ENCODE measurements at places on chromosomes 13 and 19.

- no peak for DNase-seq
Measured at GRCh38 chr19:9903336-9903735, 33.0 kb downstream of the OLFM2 start.

DNA sequence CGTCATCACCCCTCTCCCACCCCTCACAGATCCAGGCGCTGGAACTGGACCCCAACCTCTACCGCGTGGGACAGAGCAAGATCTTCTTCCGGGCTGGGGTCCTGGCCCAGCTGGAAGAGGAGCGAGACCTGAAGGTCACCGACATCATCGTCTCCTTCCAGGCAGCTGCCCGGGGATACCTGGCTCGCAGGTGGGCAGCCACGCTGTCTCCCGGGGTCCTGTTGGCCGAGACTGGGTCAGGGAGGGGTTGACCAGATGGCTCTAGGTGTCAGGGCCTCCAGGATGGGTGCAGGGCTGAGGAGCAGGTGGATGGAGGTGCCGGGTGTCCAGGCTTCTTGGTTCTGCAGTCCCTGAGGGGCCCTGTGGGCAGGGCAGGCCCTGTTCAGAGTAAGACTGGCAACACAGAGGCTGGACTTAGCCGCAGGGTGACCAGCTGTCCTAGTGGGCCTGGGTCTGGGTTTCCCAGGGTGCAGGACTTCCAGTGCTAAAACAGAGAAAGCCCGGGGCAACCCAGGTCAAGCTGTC, 58.1 kb downstream of the MYH14 start:
- DNase-seq: no peak

DNA sequence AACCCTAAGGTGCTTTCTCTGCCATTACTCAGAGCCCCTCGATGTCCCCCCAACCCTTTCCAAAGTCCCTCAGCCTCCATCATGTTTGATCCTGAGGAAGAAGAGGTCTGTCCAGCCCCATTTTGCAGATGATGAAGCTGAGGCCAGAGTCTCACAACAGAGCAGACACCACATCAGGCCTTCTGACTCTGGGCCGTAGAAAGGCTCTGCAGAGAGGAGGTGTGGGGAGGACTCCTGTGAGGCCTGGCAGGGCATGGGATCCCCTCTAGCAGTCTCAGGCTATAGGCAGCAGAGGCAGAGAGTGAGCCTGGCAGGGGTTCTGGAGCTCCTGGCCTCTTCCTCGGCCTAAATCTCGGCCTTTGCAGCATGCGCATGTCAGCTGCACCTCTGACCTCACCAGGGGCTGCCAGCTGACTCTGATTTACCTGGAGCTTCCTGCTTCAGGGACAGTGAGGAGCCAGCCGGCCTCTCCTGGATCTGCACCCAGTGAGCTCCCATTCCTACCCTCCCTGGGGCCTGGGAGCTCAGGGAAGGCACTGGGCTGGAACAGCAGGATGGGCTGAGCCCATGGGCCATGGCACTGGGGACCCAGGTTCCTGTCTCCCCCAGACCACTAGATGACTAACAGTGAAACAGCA, 41.7 kb upstream of the VSTM2B start:
- no peak for DNase-seq

GRCh38 chr19:29530540-29531457, 5.0 kb downstream of the VSTM2B start:
- no peak for DNase-seq

DNA sequence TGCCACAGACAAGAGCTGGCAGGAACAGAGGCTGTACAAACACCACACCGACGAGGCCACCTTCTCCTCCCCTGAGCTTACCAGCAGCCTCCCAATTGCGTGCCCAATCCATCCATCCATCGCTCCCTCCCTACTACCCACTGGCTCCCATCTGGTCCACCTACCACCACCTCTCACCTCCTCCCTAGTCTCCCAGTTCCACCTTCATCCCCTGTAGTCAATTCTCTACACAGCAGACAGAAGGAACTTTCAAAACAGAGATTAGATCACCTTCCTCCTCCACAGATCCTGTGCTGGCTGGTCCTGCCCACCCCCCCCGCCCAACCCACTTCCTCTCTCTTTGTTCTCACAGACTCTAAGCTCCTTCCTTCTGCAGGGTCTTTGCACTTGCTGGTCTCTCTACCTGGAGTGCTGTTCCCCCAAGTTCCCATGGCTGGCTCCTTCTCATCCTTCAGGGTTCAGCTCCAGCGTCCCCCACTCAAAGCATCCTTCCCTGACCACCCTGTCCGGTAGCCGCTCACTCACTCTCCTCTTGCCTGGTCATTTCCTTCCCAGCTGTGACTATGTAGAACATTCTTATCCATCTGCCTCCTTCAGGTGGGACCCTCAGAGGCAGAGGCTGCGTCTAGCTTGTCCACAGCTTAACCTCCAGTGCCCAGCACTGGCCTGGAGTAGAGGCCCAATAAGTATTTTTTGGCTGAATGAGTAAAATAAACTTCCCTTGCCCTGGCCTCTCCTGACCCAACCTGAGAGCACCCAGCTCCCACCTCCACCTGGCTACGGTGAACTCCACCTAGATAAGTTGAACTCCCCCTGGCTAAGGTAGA, 23.0 kb downstream of the PIN1 start:
- DNase-seq: no peak

DNA sequence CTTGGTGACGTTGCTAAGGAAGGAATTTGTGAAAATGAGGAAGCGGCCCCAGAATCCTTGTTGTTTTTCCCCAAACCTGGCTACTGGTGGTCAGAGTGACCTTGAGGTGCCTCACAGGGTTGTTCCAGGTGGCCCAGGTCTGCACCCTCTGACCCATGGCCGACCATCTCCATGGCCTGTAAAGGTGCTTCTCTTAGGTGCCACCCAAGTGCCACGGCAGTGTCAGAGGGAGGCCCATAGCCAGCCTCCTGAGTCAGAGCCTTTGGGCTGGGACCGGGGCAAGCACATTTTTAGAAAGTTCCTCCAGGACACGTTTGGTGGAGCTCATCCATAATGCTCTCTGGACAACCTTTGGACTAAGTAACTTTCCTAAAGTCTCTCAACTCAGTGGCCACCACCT, 83.9 kb upstream of the IRS2 start:
- no peak for DNase-seq

DNA sequence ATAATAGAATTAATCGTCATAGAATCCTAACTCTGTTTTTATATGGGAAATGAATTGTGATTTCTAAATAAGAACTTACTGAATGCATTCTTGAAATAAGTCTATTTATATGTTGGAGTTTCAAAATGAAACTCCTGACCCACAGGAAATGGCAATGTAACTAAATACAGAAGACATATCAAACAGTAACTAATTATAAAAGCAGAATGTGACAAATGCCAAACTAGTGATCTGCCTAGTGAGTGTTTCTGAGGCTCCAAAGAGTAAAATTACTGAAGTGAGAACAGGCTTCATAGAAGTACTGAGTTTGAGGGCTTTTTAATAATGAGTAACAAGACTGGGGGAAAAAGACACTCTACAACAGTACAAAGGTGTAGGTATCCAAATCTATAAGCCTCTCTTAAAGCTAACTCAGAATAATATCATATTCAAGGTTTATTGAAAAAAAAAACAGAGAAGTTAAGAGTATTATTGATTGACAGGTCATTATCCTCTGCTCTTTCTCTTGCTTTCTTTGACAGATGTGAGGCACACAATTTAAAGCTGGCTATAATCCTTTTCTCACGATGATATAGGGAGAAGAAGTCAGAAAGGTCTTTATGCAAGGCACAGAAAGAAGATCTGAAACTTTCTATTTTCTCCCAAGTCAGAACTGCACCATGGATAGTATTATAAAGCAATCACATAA, 17.4 kb upstream of the ATXN8OS start:
- no peak for DNase-seq
